Right lobe of liver (tissue), 6 donors: ENCODE measurements at places on chromosomes 12 and 14. TPM values are rescaled to one million over a fixed set of nuclear protein-coding genes. Genes with fewer than 3 reads are reported as not detected.

- DNase-seq = no peak
These were observed 27.9 kb downstream of the TMEM30B start for GRCh38 chr14:61253064-61253738.

- no peak for DNase-seq
These were observed 46.6 kb upstream of the NR1H4 start for GRCh38 chr12:100427078-100427477.

DNA sequence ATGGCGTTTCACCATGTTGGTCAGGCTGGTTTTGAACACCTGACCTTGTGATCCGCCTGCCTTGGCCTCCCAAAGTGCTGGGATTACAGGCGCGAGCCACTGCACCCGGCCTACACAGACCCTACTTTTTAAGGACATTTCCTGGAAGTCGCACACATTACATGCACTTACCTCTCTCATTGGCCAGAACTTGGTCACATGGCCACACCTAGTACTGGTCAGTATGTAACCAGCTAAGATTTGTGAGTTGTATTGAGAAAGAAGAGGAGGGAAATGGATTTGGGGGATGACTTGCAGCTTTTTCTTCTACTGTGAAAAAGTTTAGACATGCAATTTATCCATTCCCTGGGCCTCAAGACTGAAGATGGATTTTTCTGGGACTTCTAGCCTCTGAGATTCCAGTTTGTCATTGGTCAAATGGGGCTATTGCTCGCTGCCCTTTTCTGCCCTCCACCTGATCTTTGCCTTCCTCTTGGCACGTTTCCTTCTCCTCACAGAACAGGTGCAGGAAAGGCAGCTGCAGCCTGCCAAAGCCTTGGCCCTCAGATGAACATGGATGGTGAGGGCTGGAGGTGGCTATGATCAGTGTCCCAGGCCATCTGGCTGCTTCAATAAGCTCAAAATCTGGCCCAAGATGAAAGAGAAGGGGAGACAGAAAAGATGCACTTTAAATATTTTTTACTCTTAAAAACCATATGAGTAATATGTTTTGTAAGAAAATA lies 7.1 kb upstream of the ZDHHC22 start:
- DNase-seq = no peak

DNA sequence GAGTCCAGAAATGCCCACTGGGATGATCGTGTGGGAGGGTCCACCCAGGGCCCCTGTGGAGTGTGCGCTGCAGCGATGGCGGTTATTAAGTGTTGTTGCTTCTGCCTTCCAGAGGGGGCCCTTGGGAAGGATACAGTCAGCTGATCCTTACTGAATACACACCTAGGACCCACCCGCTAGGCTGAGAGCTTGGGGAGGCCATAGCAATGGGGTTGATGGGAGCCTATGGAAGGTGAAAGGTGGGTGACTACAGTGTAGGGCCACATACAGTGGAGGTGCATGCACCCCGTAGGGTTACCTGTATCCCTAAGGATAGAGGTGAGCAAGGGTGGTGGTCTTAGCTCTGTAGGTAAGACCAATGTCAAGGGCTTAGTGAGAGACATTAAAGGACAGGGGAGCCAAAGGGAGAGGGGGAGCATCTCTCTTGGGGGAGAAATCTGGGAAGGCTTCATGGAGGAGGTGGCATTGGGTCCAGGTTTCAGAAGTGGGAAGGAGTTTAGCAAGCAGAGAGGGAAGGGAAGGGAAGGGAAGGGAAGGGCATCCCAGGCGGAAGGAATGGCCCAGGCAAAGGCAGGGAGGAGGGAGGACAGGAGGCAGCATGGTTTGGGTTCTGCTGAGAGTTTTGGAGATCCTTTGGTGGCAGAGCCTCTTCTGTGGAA lies 73.1 kb upstream of the RIN3 start:
- no peak for DNase-seq

DNA sequence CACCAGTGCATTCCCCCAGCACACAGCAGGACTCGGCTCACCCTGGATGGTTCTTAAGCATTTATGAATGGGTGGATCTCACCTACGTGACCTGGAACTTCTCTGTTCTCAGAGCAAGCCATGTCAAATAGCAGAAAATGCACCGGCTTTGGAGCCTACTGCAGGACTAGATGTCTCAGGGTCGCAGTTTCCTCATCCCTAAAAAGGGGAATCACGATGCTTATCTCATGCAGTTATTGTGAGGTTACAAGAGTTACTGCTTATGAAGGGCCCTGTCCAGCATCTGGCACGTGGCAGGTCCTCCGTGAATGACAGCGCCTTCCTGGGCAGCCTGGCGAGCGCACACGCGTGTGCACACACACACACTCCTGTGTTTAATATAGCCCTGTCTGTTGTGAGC lies 128.5 kb downstream of the ETV6 start:
- DNase-seq = no peak

DNA sequence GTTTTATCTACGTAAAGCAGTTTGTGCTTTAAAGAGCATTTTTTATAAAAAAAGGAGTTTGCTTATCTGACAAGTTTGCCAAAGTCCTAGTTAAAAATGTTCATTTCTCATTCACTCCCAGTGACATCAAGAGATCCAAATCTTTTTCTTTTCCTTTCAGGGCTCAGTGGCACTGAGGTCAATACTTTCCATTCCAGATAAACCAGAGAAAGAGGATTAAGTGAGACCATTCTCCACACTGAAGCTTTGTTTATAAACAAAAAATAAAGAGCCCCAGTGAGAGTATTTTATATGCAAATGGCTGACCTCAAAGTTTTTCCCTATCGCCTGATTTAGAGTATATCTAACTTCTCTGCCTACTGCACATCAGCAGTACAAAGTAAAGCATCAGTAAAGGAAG lies 199.8 kb downstream of the ALG10B start:
- no peak for DNase-seq

- no peak for DNase-seq
These were observed 3.7 kb upstream of the ZFP36L1 start for GRCh38 chr14:68796418-68797101.

DNA sequence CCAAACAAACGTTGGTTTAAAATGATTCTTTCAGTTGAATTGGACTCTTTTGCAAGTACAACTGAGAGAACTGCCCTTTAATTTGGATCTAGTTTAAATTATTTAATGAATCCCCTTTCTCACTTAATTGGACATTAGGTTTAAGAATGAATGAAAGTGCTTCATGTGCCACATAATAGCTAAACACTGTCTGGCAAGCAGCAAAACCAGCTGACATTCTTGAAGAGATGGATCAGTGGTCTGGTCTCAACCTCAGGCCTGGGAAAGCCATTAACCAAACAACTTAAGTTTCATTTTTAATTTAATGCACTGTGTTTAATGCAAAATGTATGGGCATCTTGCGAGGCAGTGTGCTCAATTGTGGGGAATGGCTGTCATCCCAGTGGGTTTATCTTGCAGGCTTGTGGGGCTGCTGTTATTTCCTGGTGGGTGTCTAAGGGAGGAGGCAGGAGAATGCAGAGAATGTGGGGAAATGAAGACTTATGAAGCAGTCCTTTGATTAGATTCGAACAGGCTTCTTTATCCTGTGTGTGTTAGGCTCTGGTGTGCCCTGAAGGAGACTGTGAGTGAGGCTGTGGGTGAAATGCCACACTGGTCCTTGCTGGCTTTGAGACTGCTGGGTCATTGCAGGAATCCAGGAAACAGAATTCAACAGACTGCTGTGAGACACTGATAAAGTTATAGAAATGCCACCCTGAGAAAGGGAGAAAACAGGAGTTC lies 144.1 kb upstream of the PELI2 start:
- DNase-seq = no peak

- DNase-seq = peak; percentile 29
These were observed 102.9 kb downstream of the DPF3 start for GRCh38 chr14:72790887-72791566.

- no peak for DNase-seq
These were observed 39.4 kb upstream of the BEGAIN start for GRCh38 chr14:100626614-100627013.

DNA sequence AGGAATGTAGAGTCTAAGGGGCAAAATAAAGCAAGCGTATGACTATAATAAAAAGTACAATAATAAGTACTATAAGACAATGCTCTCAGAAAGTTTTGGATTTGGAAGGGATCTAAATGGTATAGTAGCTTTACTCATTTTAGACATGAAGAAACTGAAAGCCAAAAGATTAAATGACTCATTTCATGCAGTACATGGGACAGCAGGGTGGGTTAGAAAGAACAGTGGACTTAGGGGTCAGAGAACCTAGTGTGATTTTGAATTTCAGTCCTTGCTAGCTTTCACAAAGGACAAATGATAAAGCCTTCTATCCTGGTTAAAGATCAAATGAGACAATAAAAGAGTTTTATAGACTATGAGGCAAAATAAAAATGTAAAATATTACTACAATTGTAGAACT lies 6.8 kb upstream of the LEMD3 start:
- DNase-seq = no peak

DNA sequence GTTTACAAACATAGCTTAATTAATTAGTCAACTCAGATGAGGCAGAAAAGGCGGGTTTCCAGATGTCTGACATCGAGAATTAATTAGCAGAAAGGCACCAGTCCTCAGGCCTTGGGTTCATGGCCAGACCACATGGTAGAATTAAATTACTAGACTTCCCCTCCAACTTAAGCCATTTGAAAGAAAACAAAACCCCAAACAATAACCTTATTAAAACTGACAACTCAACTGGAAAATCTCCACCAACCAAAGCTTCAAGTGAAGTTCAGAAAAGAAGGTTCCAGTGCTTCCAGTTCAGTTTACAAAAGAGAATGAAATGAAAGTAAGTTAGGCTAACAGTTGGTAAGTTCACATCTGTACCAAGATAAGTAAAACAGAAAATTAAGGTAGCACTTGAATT lies 349.5 kb downstream of the GRIN2B start:
- DNase-seq = no peak

DNA sequence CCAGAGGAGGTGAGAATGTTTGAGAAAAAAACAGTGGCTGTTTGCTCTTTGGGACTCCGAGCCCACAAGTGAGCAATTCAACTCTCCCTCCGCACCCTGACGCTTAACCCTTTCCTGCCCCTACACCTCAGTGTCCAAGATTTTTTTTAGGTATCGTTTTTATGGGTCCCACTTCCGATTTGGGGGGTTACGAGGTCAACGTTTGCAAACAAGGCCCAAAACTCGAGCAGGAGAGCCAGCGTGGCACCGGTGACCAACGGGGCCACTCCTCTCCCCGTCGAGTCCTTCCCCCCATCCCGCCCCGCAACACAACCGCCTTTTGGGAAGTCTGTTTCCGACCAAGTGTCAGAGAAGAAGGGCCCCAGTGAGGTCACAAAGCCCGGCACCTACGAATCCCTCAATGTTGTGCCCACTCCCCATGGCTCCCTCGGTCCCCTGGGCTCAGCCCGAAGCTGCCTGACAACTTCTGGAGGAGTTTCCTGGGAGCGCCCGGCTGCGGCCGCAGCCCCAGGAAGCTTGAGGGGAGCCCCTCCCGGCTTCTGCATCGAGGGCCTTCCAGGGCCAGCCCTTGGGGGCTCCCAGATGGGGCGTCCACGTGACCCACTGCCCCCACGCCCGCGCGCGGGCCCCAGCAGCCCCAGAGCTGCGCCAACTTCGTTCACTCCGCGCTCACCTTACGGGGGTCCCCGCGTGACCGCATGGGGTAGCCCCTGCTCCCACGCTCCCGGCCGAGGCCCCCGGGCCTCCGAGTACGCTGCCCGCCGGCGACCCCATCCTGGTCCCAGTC lies 1.2 kb downstream of the CDK2AP1 start:
- peak; percentile 59 for DNase-seq

The WDR20 gene
- total RNA-seq = 10.3 TPM

The PPP4R4 gene
- total RNA-seq = 1.5 TPM

The C12orf50 gene
- not detected for total RNA-seq

The DBX2 gene
- not detected for total RNA-seq

The RPS6KL1 gene
- 5.0 TPM for total RNA-seq

The FOXG1 gene
- not detected for total RNA-seq

The KRT71 gene
- not detected for total RNA-seq

The NTF3 gene
- total RNA-seq = 4.0 TPM

The OTUB2 gene
- total RNA-seq = 0.75 TPM

The KRT73 gene
- total RNA-seq = not detected

The TSPAN9 gene
- total RNA-seq = 24.2 TPM

The BCL2L2 gene
- total RNA-seq = 15.8 TPM

The NRIP2 gene
- 0.29 TPM for total RNA-seq
